NCI-H2171 (cell line): ENCODE measurements at places on chromosomes 3 and 15.

DNA sequence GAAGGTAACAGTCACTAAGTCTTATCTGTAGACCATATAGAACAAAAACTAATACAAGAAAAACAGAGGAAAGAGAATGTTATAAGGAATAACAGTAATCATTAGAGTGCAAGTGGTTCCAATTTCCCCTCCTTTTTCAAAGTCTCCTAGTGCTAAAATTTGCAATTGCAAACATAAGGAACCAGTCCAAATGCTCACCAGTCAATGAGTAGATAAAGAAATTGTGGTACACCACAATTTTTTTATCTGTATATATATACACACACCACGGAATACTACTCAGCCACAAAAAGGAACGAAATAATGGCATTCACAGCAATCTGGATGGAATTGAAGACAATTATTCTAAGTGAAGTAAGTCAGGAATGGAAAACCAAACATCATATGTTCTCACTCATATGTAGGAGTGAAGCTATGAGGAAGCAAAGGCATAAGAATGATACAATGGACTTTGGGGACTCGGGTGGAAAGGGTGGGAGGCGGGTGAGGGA lies 38.9 kb upstream of the RSL24D1 start:
- DNase-seq = no peak

GRCh38 chr15:56832125-56832524 lies 86.3 kb upstream of the TCF12 start:
- DNase-seq = no peak

GRCh38 chr15:48811325-48811958 lies 573 bp upstream of the CEP152 start:
- no peak for DNase-seq

DNA sequence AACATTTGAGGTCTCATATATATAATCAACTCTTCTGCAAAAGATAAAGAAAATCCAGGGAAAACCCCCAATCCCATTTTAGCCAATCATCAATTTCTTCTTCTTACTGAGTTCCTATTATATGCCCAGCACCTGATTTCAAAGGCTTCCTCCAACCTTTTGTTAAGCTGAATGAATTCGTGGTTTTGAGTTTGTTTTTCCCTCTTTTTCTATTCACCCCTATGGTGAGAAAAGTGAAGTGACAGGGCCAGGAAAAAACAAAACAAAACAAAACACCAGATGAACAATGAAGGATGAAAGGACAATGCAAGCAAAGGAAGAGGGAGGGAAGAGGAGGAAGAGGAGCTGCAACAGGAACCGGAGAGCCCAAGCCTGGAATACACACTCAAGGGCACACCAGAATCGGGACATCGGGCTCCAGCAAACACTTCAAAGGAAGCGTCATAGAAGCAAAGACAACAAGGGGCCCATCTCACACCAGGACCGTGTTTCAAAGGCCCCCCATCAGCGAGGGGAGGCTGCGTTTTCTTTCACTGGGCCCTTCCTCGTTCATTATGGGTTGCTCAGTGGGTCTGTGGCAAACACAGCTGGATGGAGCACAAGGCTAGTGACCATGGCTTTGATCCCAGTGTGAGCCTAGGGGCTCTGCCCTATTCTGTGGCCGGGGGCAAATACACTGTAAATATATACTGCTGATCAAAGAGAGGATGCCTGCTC lies 50.2 kb downstream of the VGLL4 start:
- no peak for DNase-seq

DNA sequence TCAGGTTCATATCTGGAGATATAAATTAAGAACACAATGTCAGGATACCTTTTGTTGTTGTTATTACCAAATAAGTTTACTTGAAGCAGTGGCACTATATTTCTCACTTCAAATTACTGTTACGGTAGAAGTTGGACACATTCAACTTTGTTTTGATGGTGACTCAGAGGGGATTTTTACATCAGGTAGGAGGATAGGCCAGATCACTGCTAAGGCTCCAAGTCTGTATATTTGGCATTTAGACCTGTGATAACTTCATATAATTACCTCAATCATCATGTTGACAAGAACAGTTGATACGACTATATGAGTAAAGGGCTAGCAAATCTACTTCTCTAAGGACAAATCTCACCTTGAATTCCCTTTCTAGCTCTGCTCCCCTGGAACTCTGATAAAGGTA lies 15.6 kb downstream of the LZTFL1 start:
- no peak for DNase-seq

DNA sequence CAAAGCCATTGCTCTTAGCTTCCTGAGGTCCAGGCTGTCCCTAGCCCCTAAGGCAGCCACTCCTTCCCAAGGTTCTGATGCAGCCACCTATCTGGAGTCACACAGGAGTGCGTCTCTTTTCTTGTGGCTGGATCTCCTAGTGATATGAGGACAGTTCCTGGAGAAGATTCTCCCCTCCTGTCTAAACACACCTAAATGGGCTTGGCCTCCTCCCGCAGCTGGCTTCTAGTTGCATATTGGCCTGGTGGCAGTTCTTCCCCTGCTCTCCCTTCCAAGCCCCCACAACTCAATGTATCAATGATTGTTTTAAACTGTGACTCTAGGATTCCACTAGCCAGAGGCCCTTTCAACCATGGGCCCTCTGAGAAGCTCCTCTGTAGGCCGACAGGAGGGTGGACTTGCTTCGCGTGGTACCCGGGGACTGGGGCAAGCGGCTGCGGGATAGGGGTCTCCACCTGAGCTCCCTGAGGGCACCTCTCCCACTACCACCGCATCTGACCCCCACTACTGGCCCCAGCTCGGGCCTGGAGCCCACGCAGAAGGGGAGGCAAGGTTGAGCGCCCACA lies 1.4 kb downstream of the ITGA11 start:
- no peak for DNase-seq

DNA sequence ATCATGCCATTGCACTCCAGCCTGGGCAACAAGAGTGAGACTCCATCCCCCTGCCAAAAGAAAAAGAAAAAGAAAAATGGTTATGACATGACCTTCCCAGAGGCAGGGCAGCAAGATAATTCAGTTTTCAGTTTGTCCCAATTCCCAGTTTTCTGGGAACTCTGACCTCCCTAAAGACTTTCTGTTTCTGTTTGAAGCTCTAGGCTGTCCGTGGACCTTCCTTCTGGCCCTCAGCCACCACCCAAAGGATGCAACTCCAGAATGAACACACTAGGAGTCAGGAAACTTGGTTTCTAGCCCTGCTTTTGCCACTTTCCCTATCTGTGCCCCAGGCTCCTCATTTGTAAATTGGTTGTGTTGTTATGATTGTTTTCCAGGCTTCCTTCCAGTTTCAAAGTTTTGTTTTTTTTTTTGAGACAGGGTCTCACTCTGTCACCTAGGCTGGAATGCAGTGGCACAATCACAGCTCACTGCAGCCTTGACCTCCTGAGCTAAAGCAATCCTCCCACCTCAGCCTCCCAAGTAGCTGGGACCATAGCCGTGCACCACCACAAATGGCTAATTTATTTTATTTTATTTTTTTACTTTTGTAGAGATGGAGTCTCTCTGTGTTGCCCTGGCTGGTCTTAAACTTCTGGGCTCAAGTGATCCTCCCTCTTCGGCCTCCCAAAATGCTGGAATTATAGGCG lies 68.6 kb downstream of the CDC25A start:
- DNase-seq = no peak

GRCh38 chr3:100993309-100993708 lies at the start of gene ABI3BP:
Gene ABI3BP, minus strand, starts transcription at chr3:100993421. Its CDS starts 37 bp downstream, at chr3:100993384.
- no peak for DNase-seq

DNA sequence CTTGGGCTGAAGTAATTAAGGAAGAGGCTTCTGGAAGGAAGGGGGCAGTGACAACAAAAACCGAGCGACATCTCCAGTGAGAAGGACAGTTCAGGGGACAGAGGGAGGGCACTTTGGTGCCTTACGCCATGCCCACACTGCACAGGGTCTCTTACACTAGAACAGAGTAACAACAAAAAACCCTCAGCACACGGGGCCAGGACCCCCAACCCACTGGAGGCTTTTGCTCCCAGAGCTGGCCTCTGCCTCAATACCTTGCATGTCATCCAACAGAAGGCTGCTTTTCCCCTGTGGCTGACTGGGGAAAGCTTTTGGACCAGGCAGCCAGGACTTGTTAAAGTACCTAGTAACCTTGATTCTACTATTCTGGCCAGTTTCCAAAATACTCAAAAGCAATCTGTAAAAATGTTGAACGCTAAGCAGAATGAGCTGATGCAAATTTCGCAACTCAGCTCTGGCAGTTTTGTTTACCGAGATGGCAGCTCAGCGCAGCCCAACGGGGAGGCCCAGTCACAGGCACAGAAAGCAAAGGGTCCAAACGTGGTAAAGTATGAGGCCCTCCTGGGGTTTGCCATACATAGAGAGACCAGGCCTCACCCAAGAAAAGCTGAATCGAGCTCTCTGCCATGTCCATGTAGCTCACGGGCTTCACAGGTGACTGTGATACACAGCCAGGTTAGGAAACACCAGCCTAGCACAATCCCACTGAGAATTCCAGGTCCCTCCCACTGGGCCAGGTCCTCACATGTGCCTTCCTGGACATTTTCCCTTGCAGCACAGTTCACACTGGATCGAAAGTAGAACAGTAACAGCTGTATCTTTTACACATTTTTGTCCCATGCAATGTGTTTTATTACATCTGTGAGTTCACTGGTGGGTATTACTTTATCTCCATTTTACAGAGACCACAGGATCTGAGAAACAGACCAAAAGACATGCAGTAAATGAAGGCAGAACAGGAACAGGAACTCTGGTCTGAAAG lies 6.0 kb downstream of the CHCHD4 start:
- no peak for DNase-seq

DNA sequence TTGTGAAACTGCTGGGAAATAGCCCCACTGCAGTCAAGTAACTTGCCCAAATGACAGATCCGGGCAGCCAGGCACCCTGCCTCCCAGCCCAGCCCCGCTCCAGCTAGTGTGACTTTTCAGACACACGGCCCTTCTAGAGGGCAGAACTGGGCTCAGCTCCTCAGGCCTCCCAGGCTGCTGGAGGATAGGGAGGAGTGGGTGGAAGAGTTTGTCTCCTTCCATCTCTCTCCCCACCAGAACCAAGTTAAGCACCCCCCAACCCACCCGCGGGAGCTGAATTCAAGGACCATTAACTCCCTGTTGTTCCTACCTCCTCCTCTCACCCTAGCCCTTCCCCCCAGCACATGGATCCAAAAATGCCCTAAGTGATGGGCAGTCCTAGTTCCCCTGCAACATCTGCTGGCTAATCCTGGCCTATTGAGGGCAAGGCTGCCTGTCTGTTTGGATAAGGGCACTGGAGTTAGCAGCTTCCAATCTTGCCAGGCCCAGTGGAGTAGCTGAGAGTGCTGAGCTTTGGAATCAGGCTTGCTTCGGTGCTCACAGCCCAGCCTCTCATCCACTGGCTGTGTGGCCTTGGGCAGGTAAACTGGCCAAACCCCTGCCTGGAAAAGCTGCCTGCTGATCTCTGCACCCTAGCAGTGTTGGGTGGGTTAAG lies 3.1 kb downstream of the CCDC33 start:
- no peak for DNase-seq

GRCh38 chr15:81254916-81255290 lies 58.2 kb downstream of the IL16 start:
- DNase-seq = no peak

DNA sequence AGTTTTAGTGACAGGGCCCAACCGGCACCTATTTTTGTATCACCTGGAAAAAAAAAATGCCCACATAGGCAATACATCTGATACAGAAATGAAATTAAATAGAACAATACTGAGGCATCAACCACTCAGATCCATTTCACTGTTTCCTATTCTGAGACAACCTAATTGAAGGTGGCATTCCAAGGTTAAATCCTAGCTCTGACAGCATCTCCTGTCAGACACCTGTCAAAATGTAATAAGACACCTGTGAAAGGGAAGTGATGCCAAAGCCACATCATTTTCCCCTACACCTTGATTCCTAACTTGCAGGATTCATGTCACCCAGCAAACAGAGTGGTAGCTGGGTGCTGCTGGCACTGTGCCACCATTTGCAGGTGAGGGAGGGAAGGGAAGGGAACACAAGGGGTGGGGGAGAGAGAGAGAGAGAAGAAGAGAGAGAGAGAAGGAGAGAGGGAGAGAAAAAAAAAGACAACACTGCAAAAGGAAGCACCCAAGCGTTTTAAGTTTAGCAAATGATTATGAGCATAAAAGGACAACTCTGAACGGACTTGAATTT lies 1044.6 kb upstream of the CFAP20DC start:
- DNase-seq = peak; percentile 69
